H9 (cell line): ENCODE measurements at places on chromosomes 1 and 21. TPM values are rescaled to one million over a fixed set of nuclear protein-coding genes. Genes with fewer than 3 reads are reported as not detected.

FALEC gene
- total RNA-seq = not detected in 2 replicates

DNA sequence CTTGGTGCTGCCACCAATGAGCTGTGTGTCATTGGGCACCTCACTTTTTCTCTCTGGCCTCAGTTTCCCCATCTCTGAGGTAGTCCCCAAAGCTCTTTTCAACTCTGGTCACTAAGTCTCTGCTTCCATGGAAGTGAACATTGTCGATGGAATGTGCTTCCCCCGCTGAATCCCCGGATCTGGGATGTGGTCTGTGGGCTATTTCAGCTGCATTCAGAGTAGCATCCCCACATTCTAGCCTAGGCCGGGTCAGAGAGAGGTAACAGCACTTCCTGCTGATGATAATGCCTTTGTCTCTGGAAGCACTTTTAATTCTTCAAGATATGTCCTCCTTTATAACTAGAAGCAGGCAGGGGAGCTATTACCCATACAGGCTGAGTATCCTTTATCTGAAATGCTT, 29.8 kb downstream of the RASSF5 start:
- no peak overlapping the region for H3K27ac ChIP-seq
- H3K27me3 ChIP-seq = no peaks in the 10 kb centered on the region
- peaks cover 2% of the 10 kb centered on the region; the same call in 2 of the 3 replicates for H3K36me3 ChIP-seq
- no peak for DNase-seq
- H3K4me1 ChIP-seq = no peaks in the 10 kb centered on the region

DNA sequence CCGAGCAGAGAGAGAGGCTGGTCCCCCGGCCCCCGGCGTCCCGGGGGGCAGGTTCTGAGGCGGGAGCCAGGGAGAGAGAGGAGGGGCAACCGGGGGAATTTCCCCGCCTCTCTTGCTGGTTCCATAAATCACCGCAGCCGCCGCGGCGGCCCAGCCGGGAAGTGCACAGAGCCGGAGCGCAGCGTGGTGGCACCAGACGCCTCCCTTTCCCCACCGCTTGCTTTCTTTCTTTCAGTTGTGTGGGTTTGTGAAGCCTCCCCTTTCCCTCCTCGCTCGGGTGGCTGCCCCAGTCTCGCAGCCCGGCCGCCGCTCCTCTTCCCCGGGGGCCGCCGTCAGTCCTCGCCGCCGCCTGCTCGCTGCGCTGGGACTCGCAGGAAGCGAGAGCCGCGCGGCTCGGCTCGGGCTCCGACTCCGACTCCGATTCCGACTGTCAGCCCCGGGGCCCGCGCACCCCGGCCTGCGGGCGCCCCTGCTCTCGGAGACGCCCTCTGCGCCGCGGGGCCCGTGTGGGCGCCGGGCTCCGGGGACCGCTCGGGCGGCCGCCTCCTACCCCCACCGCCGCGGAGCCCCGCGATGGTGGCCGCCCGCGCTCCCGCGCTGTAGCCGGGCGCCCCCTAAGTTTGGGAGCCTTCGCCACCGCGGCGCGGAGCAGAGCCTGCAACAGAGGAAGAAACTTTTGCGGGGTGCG, at the start of gene CACHD1:
CACHD1 (plus strand) TSS at position 153 of the 688 bp plus-strand sequence. CDS start 616 bp downstream, outside the sequence.
- peaks cover 5% of the 10 kb centered on the region; the same call in 1 of the 2 replicates for H3K27me3 ChIP-seq
- H3K27ac ChIP-seq = no peak within 1 kb of the TSS
- H3K4me3 ChIP-seq = peak within 1 kb of the TSS; percentile 99
- H3K4me1 ChIP-seq = peaks cover 11% of the 10 kb centered on the region

DNA sequence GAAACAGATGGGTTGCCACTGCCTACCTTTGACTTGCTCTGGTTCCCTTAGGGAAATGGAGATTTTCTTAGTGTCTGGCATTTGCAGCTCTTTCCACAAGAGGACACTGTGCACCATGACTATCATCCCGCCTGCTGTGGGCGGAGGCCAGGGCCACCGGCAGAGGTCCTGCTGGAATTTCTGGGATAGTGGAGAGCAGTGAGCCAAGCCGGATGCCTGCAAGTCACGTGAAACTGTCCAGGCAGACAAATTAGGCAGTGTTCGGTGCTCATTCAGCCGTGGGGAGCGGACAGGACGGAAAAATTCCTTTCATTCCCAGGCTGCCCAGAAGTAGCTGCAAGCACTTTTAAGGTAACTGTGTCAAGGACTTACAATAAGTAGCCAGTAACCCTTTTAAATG, 43.4 kb downstream of the IGSF5 start:
- peak; percentile 86 for DNase-seq
- H3K4me3 ChIP-seq = no peak overlapping the region
- peaks cover 12% of the 10 kb centered on the region for H3K36me3 ChIP-seq

GRCh38 chr1:210342986-210343780, 14.5 kb downstream of the HHAT start:
- no peak overlapping the region for H3K27ac ChIP-seq
- H3K4me3 ChIP-seq = no peak overlapping the region
- DNase-seq = no peak
- no peaks in the 10 kb centered on the region for H3K4me1 ChIP-seq
- no peaks in the 10 kb centered on the region for H3K36me3 ChIP-seq

CASQ1 gene
- total RNA-seq = 0.55 and 0.70 TPM in 2 replicates

NBPF11 gene
- 9.0 and 9.2 TPM in 2 replicates for total RNA-seq

- no peaks in the 10 kb centered on the region for H3K27me3 ChIP-seq
- no peaks in the 10 kb centered on the region for H3K36me3 ChIP-seq
- DNase-seq = no peak
- H3K27ac ChIP-seq = no peak overlapping the region
- peaks cover 5% of the 10 kb centered on the region; the same call in 1 of the 2 replicates for H3K4me1 ChIP-seq
These were observed 188.5 kb downstream of the SMYD3 start for GRCh38 chr1:246318622-246319021.

ADAMTS4 gene
- total RNA-seq = 7.0 and 9.1 TPM in 2 replicates

DNA sequence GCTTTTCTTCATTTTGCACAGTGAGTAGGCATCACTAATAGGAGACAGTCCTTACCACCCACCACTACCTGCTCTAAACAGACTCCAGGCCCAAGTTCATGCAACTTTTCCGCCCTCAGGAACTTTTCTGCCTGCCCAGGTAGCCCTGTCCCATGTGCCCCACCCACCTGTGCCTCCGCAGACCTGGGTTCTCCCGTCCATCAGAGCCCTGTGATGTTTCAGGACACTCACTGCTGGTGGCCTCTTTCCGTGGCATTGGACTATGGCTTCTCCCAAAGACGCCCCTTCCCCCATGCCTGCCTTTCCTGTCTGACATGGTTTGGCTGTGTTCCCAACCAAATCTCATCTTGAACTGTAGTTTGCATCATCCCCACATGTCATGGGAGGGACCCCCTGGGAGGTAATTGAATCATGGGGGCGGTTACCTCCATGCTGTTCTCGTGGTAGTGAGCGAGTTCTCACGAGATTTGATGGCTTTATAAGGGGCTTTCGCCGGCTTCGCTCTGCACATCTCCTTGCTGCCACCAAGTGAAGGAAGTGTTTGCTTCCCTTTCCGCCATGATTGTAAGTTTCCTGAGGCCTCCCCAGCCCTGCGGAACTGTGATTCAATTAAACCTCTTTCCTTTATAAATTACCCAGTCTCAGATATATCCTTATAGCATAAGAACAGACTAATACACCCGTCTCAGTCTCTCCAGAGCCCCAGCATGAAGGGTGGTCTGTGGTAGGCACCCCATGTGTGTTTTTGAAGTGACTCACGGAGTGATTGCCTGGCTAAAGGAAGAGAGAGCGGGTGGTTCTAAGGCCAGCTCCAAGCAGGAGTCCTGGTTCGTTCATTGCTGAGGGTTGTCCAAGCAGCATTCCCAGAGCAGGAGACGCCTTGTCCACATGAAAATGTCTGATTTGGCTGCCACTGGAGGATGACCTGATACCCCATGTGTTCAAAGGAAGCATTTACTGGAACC, 86.0 kb upstream of the ZBTB40 start:
- H3K36me3 ChIP-seq = no peaks in the 10 kb centered on the region
- H3K4me1 ChIP-seq = peaks cover 4% of the 10 kb centered on the region
- H3K27me3 ChIP-seq = no peaks in the 10 kb centered on the region
- no peak overlapping the region for H3K4me3 ChIP-seq
- DNase-seq = no peak

DNA sequence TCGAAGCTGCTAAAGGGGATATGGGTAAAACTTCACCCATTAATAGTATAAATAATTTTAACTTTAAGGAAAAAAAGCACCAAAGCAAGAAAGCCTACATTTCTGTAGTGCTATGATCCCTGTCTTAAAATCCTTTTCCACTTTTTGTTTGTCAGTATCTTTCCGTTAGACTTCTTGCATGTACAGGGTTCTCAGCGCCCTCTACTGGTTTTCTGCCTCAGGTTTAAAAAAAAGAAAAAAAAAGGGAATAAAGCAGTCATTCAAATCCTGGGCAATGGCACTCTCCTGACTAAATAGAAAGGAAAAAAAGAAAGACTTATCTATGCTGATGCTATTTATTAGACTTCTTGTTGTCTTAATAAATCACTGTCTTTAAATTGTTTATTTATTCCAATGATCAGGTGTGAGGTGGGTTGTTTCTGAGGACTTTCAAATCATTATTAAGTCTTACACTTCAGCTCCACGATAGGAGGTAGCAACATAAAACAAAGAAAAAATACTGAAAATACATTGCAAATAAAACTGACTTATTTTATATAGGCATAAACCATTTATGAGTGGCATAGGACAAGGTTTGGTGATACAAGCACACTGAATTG, 475.4 kb upstream of the NR5A2 start:
- no peaks in the 10 kb centered on the region for H3K36me3 ChIP-seq
- no peaks in the 10 kb centered on the region for H3K4me1 ChIP-seq
- H3K27me3 ChIP-seq = no peaks in the 10 kb centered on the region
- no peak overlapping the region for H3K27ac ChIP-seq
- no peak overlapping the region for H3K4me3 ChIP-seq

PTGFR gene
- not detected in 2 replicates for total RNA-seq
